ENCODE measurements at places on chromosomes 7 and 10.
A peak's percentile ranks its signal among the peaks of the same experiment; 100 is the strongest.

DNA sequence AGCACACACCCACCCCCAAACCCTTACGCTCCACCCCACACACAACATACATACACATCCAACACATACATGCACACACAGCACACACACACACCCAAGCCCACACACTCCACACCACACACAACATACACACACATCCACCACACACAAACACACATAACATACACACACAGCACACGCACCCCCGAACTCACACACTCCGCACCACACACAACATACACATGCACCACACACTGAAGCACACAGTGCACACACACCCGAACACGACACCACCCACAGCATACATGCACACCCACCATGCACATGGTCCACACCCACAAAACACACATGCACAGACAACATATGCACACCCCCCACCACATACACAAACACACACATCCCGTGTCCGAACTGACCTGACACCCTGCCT lies 2.0 kb downstream of the PRAP1 start:
- DNase-seq: no peak

- DNase-seq: no peak
Measured at GRCh38 chr7:96697822-96698221, 11.8 kb downstream of the SEM1 start.

DNA sequence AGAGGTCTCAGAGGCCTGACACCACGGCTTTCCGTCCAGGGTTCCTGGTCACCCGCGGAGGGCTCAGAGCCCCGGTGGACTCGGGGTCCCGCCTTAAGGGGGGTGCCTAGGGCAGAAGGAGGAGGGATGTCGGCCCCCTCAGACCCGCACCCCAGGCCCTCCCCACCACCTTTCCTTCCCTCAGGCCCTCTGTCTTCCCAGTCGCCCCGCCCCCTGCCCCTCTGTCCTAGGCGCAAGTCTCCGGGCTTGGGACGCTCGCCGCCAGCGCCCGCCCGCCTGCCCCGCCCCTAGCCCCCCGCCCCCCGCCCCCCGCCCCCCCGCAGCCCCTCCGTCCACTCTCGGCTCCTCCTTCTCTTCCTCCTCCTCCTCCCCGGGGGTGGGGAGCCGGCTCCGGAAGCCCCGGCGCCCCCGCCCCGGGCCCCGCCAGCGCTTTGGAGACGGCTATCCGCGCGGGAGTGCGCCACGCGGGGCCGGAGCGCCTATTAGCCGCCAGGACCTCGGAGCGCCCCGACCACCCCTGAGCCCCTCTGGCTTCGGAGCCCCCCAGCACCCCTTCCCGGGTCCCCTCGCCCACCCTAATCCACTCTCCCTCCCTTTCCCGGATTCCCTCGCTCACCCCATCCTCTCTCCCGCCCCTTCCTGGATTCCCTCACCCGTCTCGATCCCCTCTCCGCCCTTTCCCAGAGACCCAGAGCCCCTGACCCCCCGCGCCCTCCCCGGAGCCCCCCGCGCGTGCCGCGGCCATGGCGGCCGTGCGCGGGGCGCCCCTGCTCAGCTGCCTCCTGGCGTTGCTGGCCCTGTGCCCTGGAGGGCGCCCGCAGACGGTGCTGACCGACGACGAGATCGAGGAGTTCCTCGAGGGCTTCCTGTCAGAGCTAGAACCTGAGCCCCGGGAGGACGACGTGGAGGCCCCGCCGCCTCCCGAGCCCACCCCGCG lies at the start of gene AEBP1:
TSS of gene AEBP1 (plus strand) at position 423 of the 937 bp plus-strand sequence. CDS start at position 744, 321 bp downstream.
- DNase-seq: no peak

- no peak for DNase-seq
Measured at GRCh38 chr7:7452652-7453051, 83.0 kb downstream of the COL28A1 start.

GRCh38 chr7:101898106-101898505 lies 80.7 kb downstream of the CUX1 start:
- DNase-seq: no peak

DNA sequence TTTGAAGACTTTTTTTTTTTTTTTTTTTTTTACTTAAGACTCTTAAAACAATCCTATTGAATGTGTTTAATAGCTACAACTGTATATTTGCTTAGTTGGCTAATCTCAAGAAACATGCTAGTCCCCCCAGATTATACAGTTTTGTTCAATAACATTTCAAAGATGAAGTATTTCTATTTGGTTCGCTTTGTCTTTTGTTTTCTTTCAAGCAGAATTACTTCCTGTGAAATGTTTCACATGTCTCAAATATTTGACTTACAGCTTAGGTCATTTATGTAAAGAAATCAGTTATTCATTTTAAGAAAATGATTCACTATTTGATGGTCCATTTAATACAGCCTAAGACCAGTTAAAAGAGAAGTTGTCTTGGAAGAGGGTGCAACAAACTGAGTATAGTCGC lies 12.8 kb upstream of the LAMB1 start:
- DNase-seq: no peak

GRCh38 chr10:59557052-59557451 lies 152.6 kb downstream of the SLC16A9 start:
- peak; percentile 5 for DNase-seq

DNA sequence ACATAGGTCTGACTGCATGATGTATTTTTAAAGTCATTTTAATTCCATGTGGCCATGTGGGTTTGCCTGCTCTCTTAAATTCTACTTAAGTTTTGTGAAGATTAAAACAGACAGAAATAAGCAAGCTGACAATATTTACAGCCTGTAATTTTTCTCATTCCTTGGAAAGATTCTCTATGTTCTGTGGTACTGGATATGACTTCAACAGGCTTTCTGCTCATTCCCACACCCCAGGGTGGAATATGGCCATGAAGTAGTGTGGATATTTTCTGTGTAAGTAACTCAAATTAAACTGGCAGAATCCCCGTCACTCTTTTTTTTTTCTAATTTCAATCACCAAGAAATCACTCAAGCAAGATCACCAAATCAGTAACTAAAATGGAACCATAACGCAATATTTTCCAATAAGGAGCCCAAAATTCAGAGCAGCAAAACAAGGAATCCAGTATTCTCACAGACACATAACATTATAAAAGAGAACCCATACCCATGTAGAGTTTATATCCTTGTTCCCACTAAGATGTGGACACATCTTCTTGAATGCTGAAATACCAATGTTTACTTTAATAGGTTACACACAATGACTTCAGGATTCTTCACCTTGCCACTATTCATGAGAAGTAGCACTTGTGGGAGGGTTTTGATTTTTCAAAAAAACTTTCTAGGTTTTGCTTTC lies 5.7 kb downstream of the HOXA5 start:
- no peak for DNase-seq

- no peak for DNase-seq
Measured at GRCh38 chr10:70602665-70603448, at the start of gene PRF1. TSS of gene PRF1 (minus strand) at chr10:70602741. CDS start at chr10:70600902, 1,839 bp downstream.

GRCh38 chr7:23012908-23013714 lies 819 bp downstream of the HYCC1 start:
- DNase-seq: no peak

DNA sequence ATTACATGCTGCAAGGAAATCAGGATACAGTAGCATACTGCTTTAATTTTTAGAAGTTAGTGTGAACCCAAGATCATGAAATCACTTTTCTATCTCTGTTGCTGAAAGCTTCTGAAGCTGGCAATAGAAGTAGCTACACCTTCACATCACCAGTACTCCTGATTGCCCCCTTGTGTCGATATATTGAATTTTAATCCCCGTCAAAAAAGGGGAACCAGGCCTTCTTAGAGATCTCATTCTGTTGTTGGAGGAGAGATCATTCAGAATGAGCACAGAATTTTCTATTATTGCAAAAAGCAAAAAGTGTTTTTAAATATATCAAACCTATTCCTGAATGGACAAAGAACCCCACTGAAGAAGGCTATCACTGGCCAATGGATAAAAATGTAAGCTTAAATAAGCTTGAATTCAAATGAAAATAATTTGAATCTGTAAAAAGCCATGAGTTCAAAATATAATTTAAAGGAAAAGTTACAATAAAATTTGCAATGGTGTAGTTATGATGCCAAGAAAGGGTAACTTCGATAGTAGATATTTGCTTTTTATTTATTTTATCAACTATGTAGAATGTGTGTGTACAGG lies 39.7 kb upstream of the TEX47 start:
- DNase-seq: no peak

- no peak for DNase-seq
Measured at GRCh38 chr7:74306730-74307469, 17.7 kb downstream of the CLIP2 start.

DNA sequence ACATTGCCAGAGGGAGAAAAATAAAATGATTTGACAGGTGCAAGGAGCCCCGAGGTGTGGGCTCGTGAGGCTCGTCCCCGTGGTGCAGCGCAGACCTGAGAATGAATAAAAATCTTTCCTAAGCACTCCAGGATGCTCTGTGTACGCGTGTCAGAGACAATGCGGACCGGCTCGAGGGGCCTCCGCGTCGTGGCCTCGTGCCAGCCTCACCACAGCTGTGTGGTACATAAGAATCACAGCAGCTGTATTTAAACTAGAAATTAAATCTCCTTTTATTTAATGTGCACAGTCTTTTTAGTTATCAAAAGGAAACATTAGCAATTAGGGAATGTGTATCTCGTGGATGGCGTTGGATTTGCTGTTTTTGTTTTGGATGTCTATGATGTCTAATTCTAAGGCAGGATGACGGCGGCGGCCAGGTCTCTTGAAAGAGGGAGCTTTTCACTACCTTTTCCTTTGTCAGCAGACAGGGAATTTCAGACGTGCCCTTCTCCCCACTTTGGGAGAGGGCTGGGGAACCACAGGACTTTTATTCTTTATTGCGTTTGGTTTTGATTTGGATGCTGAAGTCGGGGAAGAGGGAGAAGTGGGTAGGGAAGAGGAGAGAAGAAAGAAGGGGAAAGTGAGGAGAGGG lies 365.3 kb upstream of the SHH start:
- no peak for DNase-seq

GRCh38 chr10:108290823-108291222 lies 1126.3 kb upstream of the SORCS1 start:
- no peak for DNase-seq

DNA sequence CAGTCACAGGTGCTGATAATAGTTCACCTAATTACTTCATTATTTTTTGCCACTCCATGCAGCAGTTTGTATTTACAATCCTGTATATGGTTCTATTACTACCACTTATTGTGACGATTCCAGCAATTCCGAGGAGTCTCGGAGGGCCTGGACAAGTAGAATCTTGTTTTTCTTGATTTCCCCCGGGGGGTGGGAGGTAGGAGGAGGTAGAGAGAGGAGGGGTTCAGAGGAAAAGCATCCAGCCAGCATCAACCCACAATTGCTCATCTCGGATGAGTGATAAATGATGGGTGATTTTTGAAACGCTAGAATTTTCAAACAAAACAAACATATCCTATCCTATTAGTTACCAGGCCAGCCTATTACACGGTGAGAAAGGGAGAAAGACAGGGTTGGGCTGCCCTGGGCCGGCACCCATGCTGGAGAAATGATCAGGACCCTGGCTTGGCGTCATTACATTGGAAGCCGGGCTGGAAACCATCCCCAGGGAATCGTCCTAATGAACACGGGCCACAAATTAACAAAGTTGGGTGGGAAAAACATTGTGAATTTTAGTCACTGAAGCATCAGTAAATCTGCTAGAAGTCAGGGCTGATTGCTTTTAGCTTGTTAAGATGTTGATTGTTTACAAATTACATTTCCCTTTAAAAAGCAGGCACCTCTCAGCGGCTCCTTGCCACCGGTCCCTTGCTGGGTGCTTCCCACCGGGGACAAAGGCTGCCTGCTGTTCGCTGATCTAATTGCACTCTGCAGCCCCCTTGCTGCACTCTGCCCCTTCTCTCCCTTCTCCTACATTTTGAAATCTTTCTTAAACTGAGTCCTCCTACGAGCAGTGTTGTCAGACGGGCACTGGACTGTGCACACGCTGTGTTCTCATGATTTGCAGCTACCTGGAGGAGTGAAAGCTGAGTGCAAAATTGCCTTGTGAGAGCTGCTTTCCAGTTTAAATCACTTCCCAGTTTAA lies 95.5 kb downstream of the FAM204A start:
- no peak for DNase-seq

GRCh38 chr10:97024168-97025073 lies 161.3 kb downstream of the SLIT1 start:
- no peak for DNase-seq
